ENCODE measurements at places on chromosomes 5 and 9.

DNA sequence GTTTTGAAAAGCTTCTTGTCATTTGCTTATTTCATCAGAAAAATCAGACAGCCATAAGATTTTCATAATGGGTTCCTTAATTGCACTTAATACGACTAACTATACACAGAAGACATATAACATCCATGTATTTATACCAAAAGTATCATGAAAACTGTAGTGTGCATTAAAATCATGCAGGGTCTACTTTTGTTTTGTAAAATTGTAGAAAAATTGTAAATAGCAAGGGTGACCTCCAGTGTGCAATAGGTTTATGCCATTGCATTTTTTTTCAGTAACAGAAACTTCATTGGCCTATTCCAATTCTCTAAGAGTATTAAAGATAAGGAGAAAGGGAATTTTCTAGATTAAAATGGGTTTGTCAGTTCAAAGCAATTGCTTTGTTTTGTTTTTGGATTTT is 307.6 kb downstream of the KIAA0825 start:
- no peak for DNase-seq

DNA sequence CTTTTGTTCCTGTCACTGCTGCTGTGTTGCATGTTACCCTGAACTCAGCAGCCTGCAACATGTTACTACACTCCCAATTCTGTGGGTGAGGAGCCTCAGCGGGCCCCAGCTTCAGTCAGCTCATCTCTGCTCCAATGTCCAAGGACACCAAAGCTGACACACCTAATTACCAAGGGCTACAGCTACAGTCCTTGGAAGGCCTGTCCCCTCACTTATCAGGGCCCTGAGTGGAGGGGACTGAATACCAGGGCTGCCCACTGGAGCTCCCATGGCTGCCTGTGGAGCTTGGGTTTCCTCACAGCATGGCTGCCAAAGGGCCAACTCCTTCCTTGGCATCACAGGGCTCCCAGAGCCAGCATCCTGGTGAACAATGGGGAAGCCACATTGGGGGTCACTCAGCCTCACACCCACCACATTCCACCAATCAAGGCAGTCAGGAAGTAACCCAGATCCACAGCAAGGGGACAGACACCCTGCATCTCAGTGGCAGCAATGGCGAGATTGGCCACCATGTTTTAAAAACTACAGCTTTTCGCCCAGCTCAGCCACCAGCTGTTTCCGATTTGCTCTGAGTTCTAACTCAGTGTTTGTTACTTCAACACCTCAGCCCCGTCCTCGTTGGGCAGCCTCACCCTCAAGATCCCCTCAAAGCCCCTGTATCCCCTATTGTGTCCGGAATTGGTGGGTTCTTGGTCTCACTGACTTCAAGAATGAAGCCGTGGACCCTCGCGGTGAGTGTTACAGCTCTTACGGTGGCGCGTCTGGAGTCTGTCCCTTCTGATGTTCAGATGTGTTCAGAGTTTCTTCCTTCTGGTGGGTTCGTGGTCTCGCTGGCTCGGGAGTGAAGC is 18.9 kb downstream of the SEMA4D start:
- no peak for DNase-seq

GRCh38 chr9:98572054-98572627 is 136.6 kb downstream of the GABBR2 start:
- no peak for DNase-seq

- DNase-seq, result peak; percentile 87
Observed at GRCh38 chr9:32384364-32385151, at the start of gene ACO1. TSS of gene ACO1 (plus strand) at chr9:32384643. CDS start at chr9:32405507, 20,864 bp downstream.

DNA sequence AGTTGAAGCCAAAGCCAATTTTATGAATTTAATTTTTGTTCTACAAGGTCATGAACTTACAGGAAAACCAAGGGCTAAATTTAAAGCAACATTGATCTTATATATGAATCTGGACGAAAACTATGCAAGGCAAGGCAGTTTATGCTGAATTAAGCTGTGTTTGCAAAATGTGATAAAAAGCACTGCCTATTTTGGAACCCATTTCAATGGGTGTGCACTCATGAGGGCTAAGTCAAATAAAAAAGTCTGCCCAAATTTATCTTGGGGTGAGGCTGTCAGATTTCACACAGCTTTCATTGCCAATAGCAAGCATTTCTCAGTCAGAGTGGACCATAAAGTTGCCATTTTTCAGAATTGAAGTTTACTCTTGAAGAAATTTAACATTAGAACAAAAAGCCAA is 199.9 kb downstream of the LURAP1L start:
- DNase-seq, result no peak

DNA sequence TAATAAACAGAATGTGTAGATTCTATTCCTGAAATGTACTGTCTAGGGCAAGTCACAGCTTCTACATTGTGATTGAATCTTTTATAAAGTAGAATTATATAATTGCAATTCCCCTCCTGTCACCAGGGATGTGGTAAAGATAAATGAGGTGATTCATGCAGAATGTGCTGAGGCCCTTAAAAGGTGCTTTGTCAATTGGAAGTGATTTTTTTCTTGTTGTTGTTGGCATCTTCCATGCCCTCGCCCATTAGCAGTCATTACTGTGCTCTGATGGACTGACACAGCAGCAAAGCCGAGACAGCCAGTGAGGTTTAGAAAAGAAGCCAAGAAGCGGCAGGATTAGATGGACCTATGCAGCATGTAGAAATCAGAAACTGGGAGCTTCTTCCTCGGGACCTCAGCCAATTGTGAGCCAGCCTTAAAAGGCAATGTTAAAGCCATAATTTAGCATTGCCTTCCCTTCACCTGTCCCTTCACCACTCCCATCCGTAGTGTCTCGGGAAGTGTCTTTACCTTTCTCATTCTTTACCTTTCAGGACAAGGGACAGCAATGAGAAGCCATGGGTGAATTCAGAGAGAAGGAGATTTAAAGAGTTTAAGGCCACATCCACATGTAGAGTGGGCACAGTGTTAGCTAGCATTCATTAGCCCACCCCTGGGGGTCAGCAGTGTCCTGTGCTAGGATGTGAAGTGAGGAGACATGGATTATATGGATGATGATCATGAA is 257.8 kb downstream of the PLK2 start:
- no peak for DNase-seq

GRCh38 chr5:123351240-123351639 is 72.0 kb downstream of the CEP120 start:
- DNase-seq, result no peak

GRCh38 chr9:94079236-94079635 is 5.0 kb upstream of the PTPDC1 start:
- DNase-seq, result no peak

- DNase-seq, result no peak
Observed at GRCh38 chr9:16683326-16683725, 187.1 kb downstream of the BNC2 start.

- no peak for DNase-seq
Observed at GRCh38 chr5:28807195-28807729, 1768.9 kb upstream of the CDH9 start.

DNA sequence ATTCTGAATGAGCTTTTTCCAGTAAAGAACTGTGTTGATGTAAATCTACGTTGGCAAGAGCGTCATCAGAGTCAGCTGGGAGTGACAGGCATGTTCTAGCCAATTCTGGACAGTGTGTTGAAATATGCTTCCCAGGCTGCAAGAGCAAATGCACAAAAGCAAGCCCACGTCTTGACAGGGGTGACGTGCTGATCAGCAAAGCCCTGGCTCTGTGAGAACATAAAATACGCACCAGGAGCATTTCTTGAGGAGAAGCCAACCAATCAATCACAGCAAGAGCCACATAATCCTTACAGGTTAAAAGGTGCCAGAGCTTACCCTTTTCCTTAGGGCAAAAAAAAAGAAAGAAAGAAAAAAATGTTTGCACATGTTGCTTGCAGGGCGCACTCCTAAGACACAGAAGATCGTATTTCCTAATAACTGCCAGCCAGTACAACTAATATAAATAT is 148.1 kb downstream of the PDE4D start:
- peak; percentile 21 for DNase-seq

- no peak for DNase-seq
Observed at GRCh38 chr9:2345013-2345412, 276.6 kb upstream of the VLDLR start.

GRCh38 chr5:131854134-131854533 is 57.3 kb upstream of the FNIP1 start:
- DNase-seq, result no peak

- no peak for DNase-seq
Observed at GRCh38 chr9:93255994-93256877, 72.3 kb downstream of the WNK2 start.

GRCh38 chr5:38417658-38418017 is 138.8 kb downstream of the LIFR start:
- no peak for DNase-seq

Measured in Calu3 (cell line).